ENCODE measurements at places on chromosomes 6 and 20.

- DNase-seq, result no peak
Measured at GRCh38 chr20:43397147-43397546, 60.5 kb upstream of the SRSF6 start.

DNA sequence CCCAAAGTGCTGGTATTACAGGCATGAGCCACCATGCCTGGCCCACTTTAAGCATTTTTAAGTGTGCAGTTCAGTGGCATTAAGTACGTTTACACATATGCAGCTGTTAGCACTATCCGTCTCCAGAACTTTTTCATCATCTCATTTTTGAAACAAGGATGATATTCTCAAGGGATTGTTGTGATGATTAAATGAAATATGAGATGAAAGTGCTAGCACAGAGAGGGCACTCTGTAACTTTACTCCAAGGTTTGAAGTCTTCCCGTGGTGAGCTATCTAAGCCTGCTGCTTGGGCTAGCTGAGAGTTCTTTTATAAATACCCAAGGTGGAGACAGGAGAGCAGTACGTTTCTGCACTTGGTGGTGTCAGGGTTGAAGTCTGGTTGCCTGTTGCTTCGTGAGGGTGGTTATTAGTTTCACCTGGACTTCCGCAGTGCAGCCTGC is 6.6 kb downstream of the TM9SF4 start:
- DNase-seq, result no peak

- DNase-seq, result no peak
Measured at GRCh38 chr6:3208775-3209113, 18.7 kb downstream of the TUBB2B start.

DNA sequence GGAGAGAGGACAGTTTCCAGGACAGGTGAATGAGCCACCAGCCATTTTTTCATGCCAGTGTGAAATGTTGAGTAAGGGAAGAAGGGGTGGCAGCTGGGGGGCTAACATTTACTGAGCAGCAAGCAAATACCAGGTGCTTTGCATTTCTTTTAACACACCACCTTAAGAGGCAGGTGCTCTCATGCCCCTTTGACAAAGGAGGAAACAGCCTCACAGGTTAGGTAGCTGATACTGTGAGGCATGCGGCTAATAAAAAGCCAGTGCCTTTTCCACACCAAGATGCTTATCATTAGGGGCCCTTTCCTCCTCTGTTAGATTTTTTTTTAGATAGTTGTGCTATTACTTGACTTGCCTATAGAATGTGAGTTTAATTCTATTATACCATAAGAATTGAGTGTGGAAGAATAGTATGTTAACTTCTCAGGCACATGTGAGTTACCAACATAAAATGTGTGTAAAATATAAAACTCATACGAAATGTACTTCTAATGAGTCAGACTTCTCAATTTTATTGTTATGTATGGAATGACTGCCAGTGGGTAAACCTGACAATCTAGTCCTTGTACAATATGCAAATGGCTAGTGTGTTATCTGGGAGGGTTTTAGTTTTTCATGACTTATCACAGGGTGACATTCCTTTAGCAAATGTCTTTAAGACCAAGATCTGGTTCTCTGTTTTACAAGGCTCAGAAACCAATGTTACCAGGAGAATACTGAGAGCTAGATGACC is 260.0 kb downstream of the TMEM242 start:
- DNase-seq, result no peak

DNA sequence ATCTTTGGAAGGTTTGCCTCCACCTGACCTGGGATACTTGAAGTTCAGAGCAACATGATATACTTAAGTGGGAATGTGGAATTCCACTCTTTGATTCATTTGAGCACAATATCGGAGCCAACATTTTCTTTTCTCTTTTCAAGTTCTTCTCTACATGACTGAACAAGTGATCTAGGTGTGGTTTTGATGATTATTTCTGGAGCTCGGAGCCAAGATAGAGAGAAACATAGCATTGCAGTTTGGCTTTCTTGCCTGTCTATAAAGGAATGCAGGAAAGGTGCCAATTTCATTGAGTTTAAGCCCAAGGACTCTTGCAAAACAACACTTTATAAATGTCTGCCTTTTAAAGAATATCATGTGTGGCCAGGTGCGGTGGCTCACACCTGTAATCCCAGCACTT is 124.2 kb upstream of the FAM83B start:
- DNase-seq, result no peak

- no peak for DNase-seq
Measured at GRCh38 chr20:45968081-45968671, 3.8 kb downstream of the ZNF335 start.

DNA sequence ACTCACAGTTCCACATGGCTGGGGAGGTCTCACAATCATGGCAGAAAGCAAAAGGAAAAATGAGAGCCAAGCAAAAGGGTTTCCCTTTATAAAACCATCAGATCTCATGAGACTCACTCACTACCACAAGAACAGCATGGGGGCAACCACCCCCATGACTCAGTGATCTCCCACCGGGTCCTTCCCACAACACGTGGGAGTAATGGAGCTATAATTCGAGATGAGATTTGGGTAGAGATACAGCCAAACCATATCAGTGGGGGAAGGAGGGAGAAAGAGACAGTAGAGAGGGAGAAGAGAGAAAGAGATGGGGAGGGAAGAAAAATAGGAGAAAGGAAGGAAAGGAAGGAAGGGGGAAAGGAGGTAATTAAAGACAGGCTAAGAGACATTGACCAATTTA is 30.1 kb downstream of the GMDS start:
- DNase-seq, result no peak

- no peak for DNase-seq
Measured at GRCh38 chr6:116881236-116881635, 4.2 kb downstream of the RFX6 start.
